ENCODE measurements at places on chromosomes 4 and X.

- DNase-seq, result no peak
Measured at GRCh38 chr4:151922306-151922705, 161.5 kb upstream of the GATB start.

- no peak for DNase-seq
Measured at GRCh38 chr4:101127176-101127790, 220.0 kb downstream of the PPP3CA start.

GRCh38 chr4:183959319-183960045, 54.4 kb downstream of the STOX2 start:
- DNase-seq, result no peak

DNA sequence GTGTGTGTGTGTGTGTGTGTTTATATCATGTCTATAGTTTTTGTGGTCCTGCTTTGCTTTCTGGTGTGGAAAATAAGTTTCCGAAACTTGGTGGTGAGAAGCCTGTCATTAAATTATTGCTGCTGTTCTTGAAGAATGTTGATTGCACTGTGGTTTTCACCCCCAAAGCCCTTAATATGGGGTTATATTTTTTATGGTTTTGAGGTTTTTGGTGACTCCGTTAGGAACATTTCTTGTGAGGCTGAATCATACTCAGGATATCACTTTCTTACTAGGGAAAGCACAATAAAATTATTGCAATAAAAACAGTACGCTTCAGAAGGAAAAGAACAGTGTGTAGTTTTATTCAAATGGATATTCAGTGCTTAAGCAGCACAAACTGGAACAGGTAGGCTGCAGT, 539.1 kb upstream of the MAGEB18 start:
- DNase-seq, result no peak

DNA sequence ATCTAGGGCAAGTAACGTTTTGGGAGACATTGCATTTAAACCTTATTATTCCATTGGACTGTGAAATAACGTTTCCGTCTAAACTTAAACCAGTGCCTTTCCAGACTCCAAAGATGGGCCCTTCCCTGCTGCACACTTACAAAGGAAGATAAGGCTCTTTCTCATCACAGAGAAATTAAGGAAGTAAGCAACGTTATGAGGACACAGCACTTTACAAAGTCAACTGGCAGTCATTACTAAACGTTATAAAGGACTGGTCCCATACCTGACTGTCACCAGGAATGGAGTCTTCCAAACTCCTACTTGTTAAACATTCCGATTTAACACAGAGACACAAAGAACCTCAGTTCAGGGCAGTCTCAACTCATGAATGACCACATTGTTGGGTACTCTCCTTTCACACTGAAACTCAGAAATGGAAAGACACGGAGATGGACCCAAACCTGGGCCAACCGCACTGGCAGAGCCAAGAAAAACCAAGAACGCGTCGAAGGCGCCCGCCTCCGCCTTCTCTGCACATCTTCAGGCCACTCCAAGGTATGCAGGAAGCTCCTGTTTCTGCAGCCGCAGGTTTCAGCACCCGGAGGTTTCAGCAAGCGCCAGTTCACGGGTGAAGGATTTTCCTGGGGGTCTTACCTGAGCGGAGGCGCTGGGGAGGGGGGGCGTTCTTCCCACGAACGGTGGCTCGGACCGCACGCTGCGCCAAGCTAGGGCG, 670 bp downstream of the PAPSS1 start:
- peak; percentile 3 for DNase-seq

DNA sequence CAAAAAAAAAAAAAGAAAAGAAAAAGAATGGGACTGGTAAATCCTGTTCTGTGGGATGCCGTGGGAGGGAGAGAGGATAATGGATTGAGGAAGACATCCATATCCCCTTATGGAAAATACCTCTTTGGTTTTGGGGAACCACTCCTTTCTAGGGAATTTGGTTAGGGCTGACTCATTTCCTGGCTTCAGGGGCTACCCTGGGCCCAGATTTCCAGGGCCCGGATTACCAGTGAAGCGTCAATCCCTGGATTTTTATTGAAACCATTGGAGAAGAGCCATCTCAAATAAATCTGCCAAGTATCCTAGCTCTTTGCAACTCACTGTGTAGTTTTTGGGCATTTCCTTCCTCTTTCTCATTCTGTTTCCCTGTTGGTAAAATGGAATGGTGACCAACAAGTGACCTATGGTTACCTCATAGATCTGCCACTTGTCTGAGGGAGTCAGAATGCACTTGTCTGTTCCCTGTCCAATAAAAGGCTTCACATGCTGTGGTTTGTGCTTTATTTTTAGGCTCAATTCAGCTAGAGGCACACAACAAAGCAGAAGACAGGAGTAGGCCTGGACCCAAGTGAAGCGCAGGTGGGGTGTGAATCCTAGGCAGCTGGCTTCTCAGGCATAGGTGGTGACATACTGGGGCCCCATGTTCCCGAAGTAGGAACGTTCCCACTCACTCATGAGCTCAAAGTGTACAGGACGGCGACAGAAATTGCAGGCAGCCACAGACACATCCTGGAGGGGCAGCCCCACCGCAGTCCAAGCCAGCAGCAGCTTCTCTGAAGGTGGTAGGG, 8.6 kb downstream of the APEX2 start:
- DNase-seq, result no peak

- no peak for DNase-seq
Measured at GRCh38 chrX:106742805-106743204, 16.3 kb downstream of the RNF128 start.
